ENCODE measurements at places on chromosomes 3 and 15.
A peak's percentile ranks its signal among the peaks of the same experiment; 100 is the strongest.

GRCh38 chr15:50257332-50257731 lies 8.2 kb downstream of the HDC start:
- no peak for DNase-seq

GRCh38 chr3:117788506-117788905 lies 1078.9 kb downstream of the TUSC7 start:
- DNase-seq: no peak

- DNase-seq: no peak
These were observed 41.9 kb downstream of the AMOTL2 start for GRCh38 chr3:134332344-134332743.

GRCh38 chr3:139281522-139282196 lies 62.2 kb upstream of the MRPS22 start:
- no peak for DNase-seq

DNA sequence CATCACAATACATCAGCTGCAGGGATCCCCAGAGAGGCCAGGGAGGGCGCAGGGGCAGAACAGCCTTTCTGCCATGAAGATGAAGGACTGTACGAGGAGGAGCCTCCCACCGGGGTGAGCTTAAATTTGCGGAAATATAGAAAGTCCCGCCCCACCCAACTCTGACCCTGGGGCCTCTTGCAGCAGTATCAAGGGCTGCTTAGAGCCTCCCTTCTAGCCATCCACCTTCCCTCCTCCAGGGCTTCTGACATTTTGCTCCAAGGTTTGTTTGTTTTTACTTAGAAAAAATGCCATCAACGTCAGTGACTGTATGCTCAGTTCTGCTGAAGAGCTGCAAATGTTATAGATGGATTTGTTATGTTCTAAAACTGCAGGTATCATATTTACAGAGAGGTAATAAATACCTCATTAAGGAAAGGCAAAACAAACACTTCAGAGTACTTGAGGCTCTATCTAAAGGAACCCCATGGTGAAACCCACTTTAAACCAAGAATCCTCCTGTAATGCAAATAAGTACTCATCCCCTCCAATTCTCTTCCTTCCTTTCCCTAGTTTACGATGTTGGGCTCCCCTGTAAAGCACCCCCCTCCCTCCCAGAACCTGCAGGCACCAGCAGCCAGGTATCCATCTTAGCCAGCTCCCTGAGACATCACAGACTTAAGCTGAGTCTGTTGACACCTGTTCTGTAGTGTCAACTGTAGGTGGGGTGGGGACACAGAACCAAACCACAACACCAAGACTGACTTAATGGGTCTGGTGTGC lies 30.5 kb downstream of the RFTN1 start:
- DNase-seq: peak; percentile 47

DNA sequence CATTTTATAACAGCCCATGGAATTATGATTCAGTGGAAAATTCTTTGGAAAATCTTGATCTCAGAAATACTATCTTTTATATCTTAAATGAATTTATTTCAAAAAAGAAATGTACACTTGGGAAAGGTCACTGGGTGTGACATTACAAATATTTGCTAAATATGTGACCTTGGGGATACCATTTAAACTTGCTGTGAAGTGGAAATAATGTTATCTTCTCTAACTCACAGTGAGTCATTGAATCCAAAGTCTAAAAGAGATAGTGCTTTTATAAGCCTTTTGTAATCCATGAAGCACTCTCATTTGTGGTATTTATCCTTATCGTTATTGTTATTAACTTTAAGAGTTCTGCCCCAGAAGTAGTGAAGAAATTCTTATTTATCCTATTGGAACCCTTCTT lies 289.8 kb upstream of the SEMA6D start:
- DNase-seq: no peak

- DNase-seq: no peak
These were observed 18.6 kb downstream of the PLD1 start for GRCh38 chr3:171791692-171792076.

DNA sequence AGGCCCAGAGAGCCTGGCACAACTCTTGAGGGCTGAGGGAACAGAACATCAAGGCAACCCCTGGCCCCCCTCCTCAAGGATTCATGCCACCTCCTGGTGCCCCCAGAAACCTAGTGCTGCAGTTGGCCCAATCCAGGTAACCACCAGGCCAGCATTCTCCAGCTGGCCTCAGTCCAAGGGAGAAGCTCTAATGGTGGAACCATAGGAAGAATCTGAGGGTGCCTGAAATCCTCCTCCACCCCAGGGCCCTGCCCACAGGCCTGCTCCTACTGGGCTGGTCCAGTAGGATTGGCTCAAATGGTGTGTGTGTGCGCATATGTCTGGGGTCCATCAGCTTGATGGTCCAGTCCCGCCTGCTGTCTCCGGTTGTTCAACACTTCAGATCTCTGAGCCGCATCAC lies 7.7 kb downstream of the HYAL2 start:
- DNase-seq: no peak

- DNase-seq: no peak
These were observed 19.7 kb upstream of the TM4SF19 start for GRCh38 chr3:196357905-196358304.

DNA sequence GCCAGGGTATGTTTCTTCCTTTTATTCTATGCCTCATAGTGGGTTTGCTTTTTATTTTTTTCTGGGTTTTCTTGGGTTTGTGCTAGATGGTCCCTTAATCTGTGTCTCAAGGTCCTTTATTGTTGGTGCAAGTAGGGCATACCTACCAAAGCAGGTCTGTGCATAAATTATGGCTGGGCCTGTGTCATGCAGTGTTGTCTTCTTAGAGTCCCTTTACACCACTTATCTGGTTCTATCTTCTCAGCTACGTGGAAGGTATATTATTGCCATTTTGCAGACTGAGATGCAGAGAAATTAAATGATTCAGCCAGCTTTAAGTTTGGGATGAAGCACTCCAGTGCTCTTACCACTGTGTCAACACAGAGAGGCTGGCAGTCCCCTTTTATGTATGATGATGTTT lies 293.5 kb upstream of the SOX2 start:
- DNase-seq: no peak

DNA sequence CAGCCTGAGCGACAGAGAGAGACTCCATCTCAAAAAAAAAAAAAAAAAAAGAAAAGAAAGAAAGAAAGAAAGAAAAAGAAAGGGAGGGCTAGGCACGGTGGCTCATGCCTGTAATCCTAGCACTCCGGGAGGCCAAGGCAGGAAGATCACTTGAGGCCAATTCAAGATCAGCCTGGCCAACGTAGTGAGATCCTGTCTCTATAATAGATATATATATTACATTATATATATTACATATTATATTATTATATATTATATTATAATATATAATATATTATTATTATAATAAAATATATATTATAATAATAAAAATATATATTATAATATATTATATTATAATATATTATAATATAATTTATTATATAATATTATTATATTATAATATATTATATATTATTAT lies 48.9 kb downstream of the PTPN9 start:
- no peak for DNase-seq

DNA sequence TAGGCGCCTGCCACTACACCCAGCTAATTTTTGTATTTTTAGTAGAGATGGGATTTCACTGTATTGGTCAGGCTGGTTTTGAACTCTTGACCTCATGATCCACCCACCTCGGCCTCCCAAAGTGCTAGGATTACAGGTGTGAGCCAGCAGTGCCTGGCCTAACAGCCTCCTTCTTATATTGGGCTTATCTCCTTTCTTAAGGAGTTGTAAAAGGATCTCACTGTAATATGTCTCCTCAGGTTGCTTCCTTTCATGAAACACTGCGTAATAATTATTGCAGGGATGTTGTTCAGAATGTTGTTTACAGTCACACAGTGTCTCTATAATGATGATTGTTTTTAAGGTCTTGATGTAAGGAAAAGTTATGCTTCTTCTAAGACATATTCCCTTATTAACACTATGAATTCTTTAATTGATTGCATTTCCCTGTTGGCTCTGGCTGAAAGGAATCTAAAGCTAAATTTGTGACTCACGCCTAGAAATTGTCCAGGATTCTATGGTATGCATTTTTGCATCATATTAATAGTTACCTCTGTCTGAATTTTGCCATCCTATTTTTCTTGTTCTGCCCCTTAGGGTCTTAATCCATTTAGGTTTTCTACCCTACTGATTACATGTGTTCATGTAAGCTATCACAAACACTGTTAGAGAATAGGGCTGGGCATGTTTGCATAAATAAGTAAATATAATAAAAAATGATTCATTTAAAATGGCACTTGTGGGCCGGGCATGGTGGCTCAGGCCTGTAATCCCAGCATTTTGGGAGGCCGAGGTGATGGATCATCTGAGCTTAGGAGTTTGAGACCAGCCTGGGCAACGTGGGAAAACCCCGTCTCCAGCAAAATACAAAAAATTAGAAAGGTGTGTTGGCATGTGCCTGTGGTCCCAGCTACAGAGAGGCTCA lies 24.5 kb upstream of the RNF111 start:
- no peak for DNase-seq

GRCh38 chr3:129694228-129694627 lies 87.8 kb upstream of the PLXND1 start:
- DNase-seq: no peak
